ENCODE measurements at places on chromosomes 1 and 21.
A peak's percentile ranks its signal among the peaks of the same experiment; 100 is the strongest.

GRCh38 chr1:111570781-111571181 lies 48.8 kb upstream of the RAP1A start:
- no peak for DNase-seq

- no peak for DNase-seq
These were observed 48.1 kb downstream of the TENT5C start for GRCh38 chr1:117653732-117654492.

- DNase-seq = peak; percentile 35
These were observed 18.7 kb downstream of the C1orf198 start for GRCh38 chr1:230849451-230850224.

DNA sequence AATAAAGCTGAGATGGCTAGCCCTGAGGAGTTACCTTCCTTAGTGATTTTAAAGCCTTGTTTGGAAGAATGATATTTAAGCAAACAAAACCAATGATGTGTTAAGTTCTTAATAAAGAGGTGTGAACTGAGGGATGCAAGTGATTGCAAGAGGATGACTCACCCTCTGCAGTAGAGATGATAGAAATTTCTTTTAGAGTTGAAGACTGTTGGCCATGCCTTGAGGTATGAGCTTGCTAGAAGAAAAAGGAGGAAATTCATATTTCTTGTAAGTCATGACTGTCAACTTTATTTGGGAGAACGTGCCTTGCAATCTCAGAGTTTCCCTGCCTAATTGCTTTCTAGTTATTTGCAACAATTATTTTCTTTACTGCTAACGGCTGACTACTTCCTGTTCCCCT lies 94.7 kb downstream of the PLA2G4A start:
- no peak for DNase-seq

- no peak for DNase-seq
These were observed 296.5 kb upstream of the PLXNA2 start for GRCh38 chr1:208540724-208541123.

GRCh38 chr1:66271216-66271903 lies 262.6 kb upstream of the SGIP1 start:
- peak; percentile 90 for DNase-seq

GRCh38 chr1:14552246-14552965 lies 46.1 kb upstream of the KAZN start:
- no peak for DNase-seq
